Upper lobe of right lung (tissue), 1 donor: ENCODE measurements at places on chromosomes 3 and 15. TPM values are rescaled to one million over a fixed set of nuclear protein-coding genes. Genes with fewer than 3 reads are reported as not detected.

GRCh38 chr3:127165036-127165435 lies 27.9 kb upstream of the PRR23E start:
- DNase-seq, result no peak

GRCh38 chr3:40751666-40752065 lies 226.9 kb downstream of the ZNF621 start:
- no peak for DNase-seq

DNA sequence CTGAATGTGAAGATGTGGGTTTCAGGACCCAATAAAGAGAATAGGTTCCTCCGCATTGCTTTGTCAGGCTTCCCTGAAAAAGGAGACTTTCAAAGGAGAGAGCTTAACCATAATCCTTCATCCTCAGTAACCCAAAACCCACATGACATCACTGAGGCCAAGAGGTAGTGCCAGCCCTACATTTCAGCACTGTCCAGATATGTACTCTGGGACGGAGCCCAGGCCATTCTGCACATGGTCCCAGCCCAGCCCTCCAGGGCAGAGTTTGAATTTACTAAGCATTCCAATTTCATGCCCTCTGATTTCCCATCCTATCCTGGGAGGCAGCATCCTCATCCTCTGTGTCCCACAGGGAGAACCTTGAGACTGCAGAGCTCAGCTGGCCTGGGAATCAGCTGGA lies 210.5 kb downstream of the GABRB3 start:
- DNase-seq, result no peak

DNA sequence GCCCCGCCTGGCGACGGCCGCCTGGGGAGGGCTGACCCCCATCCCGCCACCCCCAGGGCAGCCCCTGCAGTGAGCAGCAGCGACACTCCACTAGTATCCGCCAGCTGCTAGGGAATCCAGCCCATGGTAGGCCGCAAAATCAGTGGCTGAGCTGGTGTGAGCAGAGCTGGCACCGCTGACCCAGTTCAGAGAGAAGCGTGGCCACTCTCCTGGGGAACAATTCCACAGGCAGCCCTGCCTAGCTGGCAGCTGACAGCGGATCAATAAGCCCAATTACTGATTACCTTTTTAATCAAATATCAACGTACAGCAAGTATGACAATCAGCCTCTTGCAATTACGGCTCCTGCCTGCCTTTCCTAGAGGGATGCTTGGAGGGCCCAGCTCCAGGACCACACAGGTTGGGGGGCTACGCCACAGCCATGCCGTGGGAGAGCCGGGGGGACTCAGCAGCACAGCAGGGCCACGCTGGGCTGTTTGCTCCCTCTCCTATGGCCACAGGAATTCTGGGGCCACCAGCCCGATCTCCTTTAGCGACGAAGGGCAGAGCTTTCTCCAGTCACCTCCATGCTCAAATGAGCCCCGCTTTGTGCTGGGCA lies 13.9 kb downstream of the DNAJB8 start:
- DNase-seq, result no peak

DNA sequence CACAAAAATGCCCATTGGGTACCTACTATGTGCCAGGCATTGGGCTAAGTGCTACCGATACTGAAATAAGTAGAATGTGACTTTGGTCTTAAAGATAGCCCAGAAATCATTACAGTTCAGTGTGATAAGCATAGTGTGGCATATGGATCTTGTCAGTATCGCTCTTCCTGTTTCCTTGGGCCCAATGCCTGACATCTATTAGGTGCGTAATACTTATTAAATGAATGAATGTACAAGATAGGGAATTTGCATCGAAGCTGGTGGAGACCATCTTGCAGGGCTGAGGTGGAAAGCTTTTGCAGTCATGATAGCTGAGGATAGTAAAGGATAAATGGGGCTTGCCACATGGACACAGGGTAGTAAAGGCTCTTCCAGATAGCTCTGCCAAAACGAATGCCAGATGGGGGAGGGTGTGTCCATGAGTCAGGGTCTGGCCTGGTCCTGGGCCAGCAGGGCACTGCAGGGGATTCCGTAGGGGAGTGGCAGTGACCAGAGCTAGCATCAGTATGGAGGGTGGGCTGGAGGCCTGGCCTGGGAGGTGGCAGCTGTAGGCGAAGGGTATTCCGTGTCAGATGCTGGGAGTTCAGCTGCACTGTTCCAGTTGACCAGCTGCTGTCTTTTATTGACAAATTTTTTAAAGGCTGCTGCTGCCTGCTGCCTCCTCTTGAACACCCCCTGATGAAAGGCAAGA lies 23.5 kb downstream of the TSEN2 start:
- no peak for DNase-seq

GRCh38 chr3:64238971-64239667 lies 13.9 kb upstream of the PRICKLE2 start:
- peak; percentile 69 for DNase-seq

DNA sequence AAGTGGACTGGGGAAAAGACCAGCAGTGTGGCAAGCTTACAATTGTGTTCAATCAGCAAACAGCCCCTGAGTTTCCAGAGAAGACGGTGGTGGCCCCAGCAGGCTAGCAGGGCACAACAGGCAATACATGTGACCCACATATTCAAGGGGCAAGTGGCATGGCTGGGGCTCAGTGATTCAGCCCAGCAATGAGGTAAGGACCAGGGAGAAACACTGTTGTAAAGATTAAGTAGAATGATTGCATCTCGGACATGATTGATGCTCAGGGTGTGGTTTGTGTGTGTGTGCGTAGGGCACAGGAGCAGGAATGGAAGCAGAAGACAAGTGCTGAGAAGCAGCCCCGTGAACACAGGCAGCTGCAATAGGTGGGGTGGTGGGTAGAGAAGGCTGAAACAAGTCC lies 37.9 kb downstream of the KLHL6 start:
- DNase-seq, result no peak

DNA sequence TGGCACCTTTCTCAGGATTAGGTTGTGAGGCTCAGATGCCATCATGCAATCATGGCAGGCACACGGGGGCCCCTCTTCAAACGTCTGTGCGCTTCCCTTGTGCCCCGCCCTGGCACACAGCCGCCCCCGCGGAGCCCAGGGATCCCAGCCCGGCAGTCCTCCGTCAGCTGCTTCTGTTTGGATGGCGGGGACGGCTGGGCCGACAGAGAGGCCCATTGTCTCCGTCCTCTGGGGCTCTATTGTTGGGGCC lies 849 bp upstream of the HDAC11 start:
- DNase-seq, result peak; percentile 84

CDHR4 gene
- not detected for total RNA-seq

ATP6V1A gene
- 102 TPM for total RNA-seq
